ENCODE measurements at places on chromosomes 2 and 18.
A peak's percentile ranks its signal among the peaks of the same experiment; 100 is the strongest.

DNA sequence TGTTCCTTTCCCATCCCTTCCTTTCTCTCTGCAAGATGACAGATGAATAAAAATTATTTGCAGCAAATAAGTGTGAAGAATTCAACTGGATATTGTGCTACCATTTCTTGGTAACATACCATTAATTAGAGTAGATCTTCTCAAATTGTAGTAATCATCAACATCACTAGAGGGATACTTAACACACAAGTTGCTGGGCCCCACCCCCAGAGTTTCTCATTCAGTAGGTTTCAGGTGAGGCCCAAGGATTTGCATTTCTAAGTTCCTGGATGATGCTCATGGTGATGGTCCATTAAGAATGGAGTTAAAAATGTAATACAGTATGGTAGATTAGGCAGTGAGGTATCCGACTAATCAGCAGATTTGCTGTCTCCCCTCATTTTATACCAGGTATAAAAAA is 594.0 kb downstream of the ERBB4 start:
- DNase-seq = no peak

GRCh38 chr2:226352941-226353560 is 446.6 kb downstream of the IRS1 start:
- no peak for DNase-seq

GRCh38 chr2:119809339-119810048 is 49.8 kb downstream of the PTPN4 start:
- DNase-seq = peak; percentile 25

- no peak for DNase-seq
Observed at GRCh38 chr18:74457725-74458421, 765 bp upstream of the DIPK1C start.

DNA sequence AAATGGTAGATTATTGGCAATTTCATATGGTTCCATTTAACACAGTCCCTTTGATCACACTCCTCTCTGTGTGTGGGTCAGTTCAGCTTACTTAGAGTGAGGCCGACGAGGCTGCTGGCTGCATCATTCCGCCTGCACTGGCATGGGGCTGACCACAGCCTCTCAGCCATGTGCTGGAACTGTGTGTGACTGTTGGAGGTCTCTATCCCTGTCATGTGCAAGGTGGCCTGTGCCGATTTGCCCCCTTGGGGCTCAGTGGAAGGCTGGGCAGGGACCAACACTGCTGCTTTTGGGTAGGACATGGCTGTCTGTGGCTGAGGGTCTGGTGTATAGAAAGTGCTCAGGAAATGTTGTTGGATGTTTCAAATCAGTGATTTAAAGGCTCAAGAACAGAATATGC is 454.0 kb upstream of the HS6ST1 start:
- DNase-seq = no peak
